Right ventricle myocardium inferior (tissue), 1 donor: ENCODE measurements at places on chromosomes 16 and 17. TPM values are rescaled to one million over a fixed set of nuclear protein-coding genes. Genes with fewer than 3 reads are reported as not detected.

The E2F4 gene
- total RNA-seq, result 36.9 TPM

DNA sequence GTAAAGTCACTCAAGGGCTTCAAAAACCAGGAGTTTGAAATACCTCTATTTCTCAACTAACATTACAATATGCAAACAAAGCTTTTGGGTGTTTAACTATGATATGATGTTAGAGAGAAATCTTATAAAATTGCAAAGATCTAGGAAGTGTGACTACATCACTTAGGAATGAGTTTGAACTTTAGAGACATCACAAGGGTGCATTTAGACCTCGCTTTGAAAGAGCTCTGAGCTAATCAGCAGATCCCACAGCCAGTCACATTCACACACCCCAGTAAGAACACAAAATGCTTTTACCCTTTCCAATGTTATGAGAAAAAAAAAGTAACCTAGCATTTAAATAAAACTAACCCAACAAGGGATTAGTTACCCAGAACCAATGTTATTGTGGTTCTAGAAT, 45.2 kb downstream of the HYDIN start:
- DNase-seq, result no peak

- no peak for DNase-seq
Measured at GRCh38 chr17:81066072-81066471, 31.1 kb downstream of the BAIAP2 start.

- no peak for DNase-seq
Measured at GRCh38 chr17:50097926-50098325, 2.8 kb downstream of the PDK2 start.

The FKBP10 gene
- total RNA-seq, result 11.7 TPM

DNA sequence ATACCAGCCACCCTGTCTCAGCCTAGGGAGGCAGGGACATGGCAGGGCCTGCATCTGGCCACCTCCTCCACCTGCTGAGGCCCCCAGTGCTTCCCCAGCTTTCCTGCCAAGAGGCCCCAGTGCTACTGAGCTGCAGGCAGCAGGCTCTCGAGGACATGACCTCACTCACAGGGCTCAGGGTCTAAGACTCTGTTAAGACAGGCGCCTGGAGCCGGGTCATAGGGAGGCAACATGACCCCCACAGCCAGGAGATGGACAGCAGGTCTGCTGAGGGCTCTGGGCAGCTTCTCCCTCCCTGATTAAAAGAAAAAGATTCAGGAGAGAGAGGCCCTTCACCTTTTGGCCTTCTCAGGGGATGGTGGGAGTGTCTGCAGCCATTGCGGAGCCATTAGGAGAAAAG, 23.2 kb upstream of the FASN start:
- no peak for DNase-seq

The TNS4 gene
- not detected for total RNA-seq

DNA sequence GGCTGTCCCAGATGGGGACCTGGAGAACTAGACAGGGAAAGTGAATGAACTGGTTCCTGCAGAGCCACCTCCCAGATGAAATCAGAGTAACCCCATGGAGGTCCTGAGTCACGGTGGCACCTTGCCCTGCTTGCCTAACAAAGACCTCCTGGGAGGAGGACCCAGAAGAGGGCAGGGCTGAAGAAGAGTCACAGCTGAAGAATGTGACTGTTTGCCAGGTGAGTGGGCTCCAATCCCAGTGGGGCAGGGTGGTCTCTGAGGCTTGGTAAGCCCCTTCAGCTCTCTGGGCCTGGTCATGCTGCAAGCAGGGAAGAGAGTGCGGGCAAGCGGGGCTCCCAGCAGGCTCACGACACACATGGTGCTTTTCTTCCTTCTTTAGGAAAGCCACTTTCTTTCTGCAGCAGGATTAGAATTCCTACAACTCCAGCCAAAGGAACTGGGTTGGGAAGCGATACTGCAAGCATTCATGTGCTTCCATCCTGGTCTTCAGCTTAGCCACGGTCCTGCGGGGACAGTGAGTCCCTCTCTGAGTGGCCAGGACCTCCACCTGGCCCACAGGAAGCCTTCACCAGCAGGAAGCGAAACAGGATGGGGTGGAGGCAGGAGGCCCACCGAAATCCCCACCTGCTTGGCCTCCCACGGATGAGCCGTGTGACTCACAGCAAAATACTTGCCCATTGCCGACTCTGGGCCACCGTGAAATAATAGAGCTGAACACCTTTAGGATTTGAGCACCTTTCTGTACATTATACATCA, 4.3 kb downstream of the C16orf74 start:
- DNase-seq, result no peak

The CACNG3 gene
- not detected for total RNA-seq

DNA sequence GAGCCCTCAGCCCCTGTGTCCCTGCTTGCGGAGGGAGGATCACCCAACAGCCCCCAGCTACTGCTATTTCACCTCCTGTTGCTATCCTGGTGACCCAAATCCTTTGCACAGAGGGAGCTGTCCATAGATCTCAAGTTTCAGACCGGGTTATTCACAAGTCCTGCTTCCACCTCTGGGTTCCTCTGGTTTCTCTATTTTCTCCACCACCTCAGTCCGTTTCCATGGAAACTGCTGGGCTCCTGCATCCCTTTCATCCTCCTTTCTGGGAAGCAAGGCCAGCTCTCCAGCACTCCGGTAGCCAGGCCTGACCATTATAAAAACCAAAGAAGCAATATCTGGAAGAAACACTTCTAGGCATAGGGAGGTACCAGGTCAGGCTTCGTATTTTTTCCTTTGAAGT, 4.8 kb upstream of the CALB2 start:
- no peak for DNase-seq

- DNase-seq, result no peak
Measured at GRCh38 chr17:51287412-51287811, 27.1 kb downstream of the UTP18 start.

The CD300E gene
- total RNA-seq, result 0.46 TPM

GRCh38 chr17:17191346-17191792, 14.8 kb downstream of the PLD6 start:
- no peak for DNase-seq

GRCh38 chr17:21075739-21076085, 32.9 kb upstream of the USP22 start:
- DNase-seq, result no peak
